ENCODE measurements at places on chromosomes 7 and 10.

DNA sequence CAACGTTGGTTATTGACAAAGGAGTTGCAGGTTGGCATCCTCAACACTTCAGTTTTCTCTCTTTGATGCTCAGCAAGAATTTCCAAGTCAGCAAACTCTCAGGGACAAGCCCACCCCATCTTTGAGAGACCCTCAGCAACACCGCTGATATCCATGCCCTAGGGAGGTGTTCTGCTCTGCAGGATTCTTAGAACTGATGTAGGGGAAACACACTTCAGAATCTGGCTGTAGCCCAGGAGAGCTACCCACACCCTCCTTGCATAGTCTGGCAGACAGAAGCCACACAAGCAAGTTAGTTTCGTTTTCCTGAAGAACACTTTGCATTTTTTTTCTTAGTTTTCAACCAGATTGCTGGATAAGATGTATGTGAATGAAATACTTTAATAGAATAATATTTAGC, 822 bp downstream of the SAMD9L start:
- peaks cover 16% of the 10 kb centered on the region for H3K36me3 ChIP-seq
- H3K27me3 ChIP-seq, result no peaks in the 10 kb centered on the region
- H3K4me1 ChIP-seq, result peaks cover 19% of the 10 kb centered on the region
- peak overlapping the region; percentile 90 for H3K27ac ChIP-seq

GRCh38 chr10:16717622-16718395, 99.4 kb downstream of the RSU1 start:
- peaks cover 60% of the 10 kb centered on the region for H3K36me3 ChIP-seq
- no peak for DNase-seq
- H3K27ac ChIP-seq, result no peak overlapping the region

DNA sequence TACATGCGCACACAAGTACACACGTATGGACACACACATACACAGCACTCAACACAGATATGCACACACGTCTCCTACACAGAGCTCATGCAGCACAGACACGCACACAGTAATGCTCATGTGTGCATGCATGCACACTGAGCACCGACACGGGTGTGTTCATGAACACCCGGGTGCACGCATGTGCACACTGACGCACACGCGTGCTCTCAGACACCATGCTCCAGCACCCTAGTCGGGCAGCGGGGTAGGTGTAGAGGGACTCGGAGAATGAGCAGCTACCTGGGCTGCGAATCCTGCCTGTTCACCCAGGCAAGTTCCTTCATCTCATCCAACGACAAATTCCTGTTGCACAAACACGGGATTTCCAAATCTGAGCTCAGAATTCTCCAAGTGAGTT, 184.7 kb downstream of the MAD1L1 start:
- DNase-seq, result no peak
- no peak overlapping the region for H3K4me3 ChIP-seq
- peaks cover 34% of the 10 kb centered on the region for H3K4me1 ChIP-seq
- H3K27me3 ChIP-seq, result no peaks in the 10 kb centered on the region
- peaks cover 4% of the 10 kb centered on the region for H3K36me3 ChIP-seq

DNA sequence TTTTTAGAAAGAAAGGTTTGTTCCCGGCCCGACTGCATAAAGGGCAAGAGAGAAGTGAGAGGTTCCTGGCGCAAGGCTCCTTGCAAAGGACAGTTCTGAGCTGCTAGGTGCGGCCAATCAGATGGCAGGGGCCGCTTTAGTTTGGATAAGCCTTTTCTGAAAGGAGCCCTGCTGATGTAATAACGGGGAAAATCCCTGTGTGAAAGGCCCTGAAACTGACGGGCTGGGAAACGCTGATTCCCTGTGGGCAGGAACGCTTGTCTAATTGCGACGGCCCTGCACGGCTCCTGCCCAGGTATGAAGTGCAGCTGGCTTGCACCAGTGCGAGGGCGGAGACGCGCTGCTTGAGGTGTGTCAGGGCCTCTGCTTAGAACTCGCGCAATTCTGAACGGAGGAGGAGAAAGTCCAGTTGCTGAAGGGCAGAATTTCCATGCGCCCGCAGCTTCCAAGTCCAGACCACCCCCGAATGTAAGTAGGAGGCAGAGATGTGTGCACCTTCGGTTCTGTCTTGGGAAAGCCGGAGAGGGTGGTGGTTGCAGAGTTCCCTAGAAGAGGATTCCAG, 30.5 kb downstream of the TACC2 start:
- H3K36me3 ChIP-seq, result no peaks in the 10 kb centered on the region
- no peak overlapping the region for H3K27ac ChIP-seq
- DNase-seq, result no peak
- no peak overlapping the region for H3K4me3 ChIP-seq
- H3K4me1 ChIP-seq, result no peaks in the 10 kb centered on the region
- H3K27me3 ChIP-seq, result peaks cover 5% of the 10 kb centered on the region

DNA sequence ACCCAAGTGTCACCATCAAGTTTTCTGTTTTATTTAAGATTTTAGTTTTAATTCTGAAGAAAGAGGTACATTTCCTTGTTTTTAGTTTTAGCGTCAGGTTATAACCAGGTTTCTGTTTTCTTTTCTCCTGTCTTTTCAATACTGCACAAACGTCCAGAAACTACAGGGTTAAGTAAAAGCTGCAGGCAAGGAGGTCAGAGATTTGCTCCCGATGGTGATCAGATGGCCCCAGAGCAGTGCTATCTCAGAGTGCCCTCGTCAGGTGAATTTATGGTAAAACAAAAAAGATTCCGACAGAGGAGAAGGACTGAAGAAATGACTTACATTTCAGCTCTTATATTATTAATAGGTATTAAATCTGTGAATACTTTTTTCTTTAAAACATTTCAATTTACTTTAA, 128.2 kb downstream of the STRA8 start:
- H3K4me1 ChIP-seq, result no peaks in the 10 kb centered on the region
- H3K4me3 ChIP-seq, result no peak overlapping the region
- no peaks in the 10 kb centered on the region for H3K27me3 ChIP-seq
- no peak for DNase-seq

- H3K4me1 ChIP-seq, result no peaks in the 10 kb centered on the region
- DNase-seq, result no peak
- no peaks in the 10 kb centered on the region for H3K36me3 ChIP-seq
- no peak overlapping the region for H3K4me3 ChIP-seq
Observed at GRCh38 chr7:121739465-121739864, 133.5 kb upstream of the PTPRZ1 start.

DNA sequence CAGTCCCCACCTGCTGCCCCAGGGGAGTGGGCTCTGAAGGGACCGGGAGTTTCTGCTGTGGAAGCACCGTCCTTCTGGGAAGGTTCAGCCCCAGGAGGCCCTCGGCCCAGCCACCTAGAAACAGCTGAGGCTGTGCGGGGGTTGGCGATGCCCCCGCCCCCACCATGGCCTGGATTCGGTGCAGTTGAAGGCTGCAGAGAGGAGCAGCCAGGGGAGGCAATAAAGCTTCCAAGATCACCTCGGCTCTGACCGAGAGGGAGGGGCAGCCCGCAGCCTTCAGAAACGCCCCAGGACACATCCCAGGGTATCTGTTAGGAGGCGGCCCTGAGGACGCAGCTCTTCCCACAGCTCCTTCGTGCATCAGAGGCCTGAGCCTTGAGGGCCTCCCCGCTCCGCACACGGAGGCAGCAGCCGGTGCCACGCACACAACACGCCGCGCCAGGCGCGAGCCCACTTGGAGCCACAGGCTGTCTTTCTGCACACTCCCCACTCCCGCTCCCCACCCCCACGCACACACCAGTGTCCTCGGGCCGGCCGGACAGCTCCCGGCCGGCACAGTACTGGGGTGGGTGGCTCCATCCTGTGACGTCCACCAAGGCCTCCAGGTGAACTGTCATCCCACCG, 1.6 kb downstream of the KNDC1 start:
- DNase-seq, result no peak
- H3K4me1 ChIP-seq, result no peaks in the 10 kb centered on the region
- no peak overlapping the region for H3K27ac ChIP-seq
- no peak overlapping the region for H3K4me3 ChIP-seq
- H3K27me3 ChIP-seq, result peaks cover 23% of the 10 kb centered on the region
- H3K36me3 ChIP-seq, result no peaks in the 10 kb centered on the region

- H3K27ac ChIP-seq, result no peak overlapping the region
- no peaks in the 10 kb centered on the region for H3K36me3 ChIP-seq
- no peaks in the 10 kb centered on the region for H3K4me1 ChIP-seq
- DNase-seq, result no peak
Observed at GRCh38 chr7:157707983-157708918, 371.4 kb downstream of the DNAJB6 start.

GRCh38 chr10:7102084-7102483, 308.8 kb downstream of the SFMBT2 start:
- DNase-seq, result no peak
- no peaks in the 10 kb centered on the region for H3K36me3 ChIP-seq
- H3K27me3 ChIP-seq, result no peaks in the 10 kb centered on the region

GRCh38 chr7:77888998-77889397, 90.4 kb downstream of the PHTF2 start:
- H3K36me3 ChIP-seq, result no peaks in the 10 kb centered on the region
- no peak overlapping the region for H3K4me3 ChIP-seq
- no peak overlapping the region for H3K27ac ChIP-seq
- H3K27me3 ChIP-seq, result no peaks in the 10 kb centered on the region

DNA sequence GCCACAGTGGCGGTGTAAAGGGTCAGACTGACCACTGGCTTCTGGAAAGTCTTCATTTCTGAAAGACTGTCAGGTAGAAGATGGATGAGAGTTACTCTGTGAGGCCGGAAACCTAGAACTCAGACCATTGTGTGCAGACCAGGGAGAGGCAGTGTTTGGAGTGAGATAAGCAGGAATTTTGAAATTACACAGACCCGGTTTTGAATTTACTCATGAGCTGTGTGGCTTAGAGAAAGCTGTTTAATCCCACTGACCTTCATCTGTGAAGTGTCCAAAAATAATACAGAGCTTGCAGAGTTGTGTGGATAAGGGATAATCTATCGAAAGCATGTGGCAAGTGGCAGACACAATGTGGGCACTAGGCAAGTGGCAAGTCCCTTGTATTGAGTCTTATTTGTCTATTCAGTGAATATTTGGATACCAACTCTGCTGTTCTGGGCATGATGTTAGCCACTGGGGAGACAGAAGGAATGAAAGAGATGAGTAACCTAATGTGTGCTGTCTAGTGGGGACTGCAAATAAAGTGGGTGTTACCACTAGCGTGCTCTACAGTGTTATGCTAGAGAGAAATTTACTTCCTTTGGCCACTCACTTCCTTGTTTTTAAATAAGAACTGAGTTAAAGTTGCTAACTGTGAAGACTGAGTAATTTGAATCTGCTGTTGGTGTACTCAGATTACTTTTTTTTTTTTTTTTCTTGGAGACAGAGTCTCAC, 69.4 kb downstream of the KIAA1217 start:
- H3K27me3 ChIP-seq, result peaks cover 9% of the 10 kb centered on the region
- H3K4me3 ChIP-seq, result no peak overlapping the region
- no peaks in the 10 kb centered on the region for H3K4me1 ChIP-seq
- H3K27ac ChIP-seq, result no peak overlapping the region
- peaks cover 5% of the 10 kb centered on the region for H3K36me3 ChIP-seq

GRCh38 chr7:104230606-104231005, 22.8 kb upstream of the ORC5 start:
- H3K27ac ChIP-seq, result no peak overlapping the region
- no peak overlapping the region for H3K4me3 ChIP-seq
- H3K4me1 ChIP-seq, result no peaks in the 10 kb centered on the region
- H3K27me3 ChIP-seq, result peaks cover 20% of the 10 kb centered on the region

DNA sequence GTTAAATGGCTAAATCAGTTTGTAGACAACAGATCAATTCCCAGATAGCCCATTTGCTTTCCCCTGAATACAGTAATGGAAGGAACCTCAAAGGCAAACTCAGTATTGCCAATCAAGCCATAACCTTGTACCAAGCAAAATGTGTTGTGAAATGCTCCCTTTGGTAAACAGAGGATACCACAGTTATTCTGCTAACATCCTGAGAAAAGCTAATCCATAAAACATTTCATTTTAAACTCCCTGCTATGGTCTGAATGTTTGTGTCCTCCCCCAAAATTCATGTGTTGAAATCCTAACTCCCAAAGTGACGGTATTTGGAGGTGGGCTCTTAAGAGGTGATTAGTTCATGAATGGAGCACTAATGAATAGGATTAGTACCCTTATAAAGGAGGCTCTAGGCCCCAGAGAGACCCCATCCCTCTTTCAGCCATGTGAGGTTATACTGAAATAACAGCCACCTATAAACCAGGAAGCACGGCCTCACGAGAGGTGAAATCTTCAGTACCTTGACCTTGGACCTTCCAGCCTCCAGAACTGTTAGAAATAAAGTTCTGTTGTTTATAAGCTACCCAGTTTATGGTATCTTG, 89.3 kb upstream of the RNF148 start:
- no peak overlapping the region for H3K27ac ChIP-seq
- H3K27me3 ChIP-seq, result no peaks in the 10 kb centered on the region
- no peaks in the 10 kb centered on the region for H3K36me3 ChIP-seq
- no peaks in the 10 kb centered on the region for H3K4me1 ChIP-seq
- no peak overlapping the region for H3K4me3 ChIP-seq
- DNase-seq, result no peak

GRCh38 chr7:103765901-103766300, 223.6 kb downstream of the RELN start:
- peaks cover 6% of the 10 kb centered on the region for H3K27me3 ChIP-seq
- DNase-seq, result no peak
- H3K4me1 ChIP-seq, result no peaks in the 10 kb centered on the region
- H3K27ac ChIP-seq, result no peak overlapping the region

GRCh38 chr10:23408330-23408976, 30.4 kb upstream of the OTUD1 start:
- no peak for DNase-seq
- no peak overlapping the region for H3K27ac ChIP-seq
- no peak overlapping the region for H3K4me3 ChIP-seq
- H3K27me3 ChIP-seq, result no peaks in the 10 kb centered on the region
- H3K4me1 ChIP-seq, result no peaks in the 10 kb centered on the region

- H3K27me3 ChIP-seq, result no peaks in the 10 kb centered on the region
- no peak for DNase-seq
- H3K4me3 ChIP-seq, result peak overlapping the region; percentile 73
- peak overlapping the region; percentile 92 for H3K27ac ChIP-seq
- peaks cover 3% of the 10 kb centered on the region for H3K36me3 ChIP-seq
Observed at GRCh38 chr10:8245814-8246142, 191.3 kb downstream of the GATA3 start.

DNA sequence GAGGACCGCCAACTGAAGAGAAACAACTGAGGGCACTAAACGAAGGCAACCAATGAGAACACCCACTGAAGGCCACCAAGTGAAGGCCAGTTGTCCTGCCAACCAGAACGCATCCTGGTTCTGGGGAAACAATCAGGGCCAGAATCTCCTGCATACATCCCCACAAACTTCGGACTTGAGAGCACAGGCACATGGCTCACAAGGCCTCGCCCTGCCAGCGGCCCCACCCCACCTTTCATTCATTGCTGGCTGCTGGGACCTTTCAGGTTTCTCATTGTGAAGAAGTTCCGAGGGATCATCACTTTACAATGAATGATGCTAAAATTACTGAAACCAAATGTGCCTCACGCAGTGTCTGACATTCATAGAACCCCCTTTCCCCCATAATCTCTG, 79.2 kb upstream of the ABI1 start:
- no peak for DNase-seq
- no peak overlapping the region for H3K27ac ChIP-seq
- peaks cover 4% of the 10 kb centered on the region for H3K27me3 ChIP-seq
- peaks cover under 1% of the 10 kb centered on the region for H3K36me3 ChIP-seq
- H3K4me3 ChIP-seq, result no peak overlapping the region

GRCh38 chr7:16130111-16131110, 290.9 kb downstream of the CRPPA start:
- no peaks in the 10 kb centered on the region for H3K36me3 ChIP-seq
- no peaks in the 10 kb centered on the region for H3K27me3 ChIP-seq
- no peak overlapping the region for H3K4me3 ChIP-seq
- no peak overlapping the region for H3K27ac ChIP-seq
